ENCODE measurements at places on chromosomes 3 and 15.

DNA sequence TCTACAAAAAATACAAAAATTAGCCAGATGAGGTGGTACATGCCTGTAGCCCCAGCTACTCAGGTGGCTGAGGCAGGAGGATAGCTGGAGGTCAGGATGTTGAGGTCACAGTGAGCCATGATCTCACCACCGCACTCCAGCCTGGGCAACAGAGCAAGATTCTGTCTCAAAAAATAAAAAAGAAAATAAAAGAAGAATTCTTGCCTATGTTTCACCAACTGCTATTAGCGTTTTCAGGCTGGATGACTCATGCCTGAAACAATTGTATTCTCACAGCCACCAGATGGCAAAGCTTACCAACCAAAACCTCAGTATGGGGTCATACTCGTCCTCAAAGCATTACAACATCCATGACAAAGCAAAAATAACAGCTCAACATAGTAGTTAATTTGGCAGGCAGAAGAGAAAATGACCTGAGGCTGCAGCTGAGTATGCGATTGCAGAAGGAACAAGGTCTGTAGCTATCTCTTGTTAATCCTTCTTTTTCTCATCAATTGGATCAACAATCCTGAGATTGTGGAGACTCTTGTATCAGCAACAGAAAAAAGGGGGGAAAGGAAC, 52.2 kb downstream of the TP53BP1 start:
- peak; percentile 35 for DNase-seq

- DNase-seq, result no peak
These were observed 28.6 kb downstream of the SLC27A2 start for GRCh38 chr15:50210462-50211157.

DNA sequence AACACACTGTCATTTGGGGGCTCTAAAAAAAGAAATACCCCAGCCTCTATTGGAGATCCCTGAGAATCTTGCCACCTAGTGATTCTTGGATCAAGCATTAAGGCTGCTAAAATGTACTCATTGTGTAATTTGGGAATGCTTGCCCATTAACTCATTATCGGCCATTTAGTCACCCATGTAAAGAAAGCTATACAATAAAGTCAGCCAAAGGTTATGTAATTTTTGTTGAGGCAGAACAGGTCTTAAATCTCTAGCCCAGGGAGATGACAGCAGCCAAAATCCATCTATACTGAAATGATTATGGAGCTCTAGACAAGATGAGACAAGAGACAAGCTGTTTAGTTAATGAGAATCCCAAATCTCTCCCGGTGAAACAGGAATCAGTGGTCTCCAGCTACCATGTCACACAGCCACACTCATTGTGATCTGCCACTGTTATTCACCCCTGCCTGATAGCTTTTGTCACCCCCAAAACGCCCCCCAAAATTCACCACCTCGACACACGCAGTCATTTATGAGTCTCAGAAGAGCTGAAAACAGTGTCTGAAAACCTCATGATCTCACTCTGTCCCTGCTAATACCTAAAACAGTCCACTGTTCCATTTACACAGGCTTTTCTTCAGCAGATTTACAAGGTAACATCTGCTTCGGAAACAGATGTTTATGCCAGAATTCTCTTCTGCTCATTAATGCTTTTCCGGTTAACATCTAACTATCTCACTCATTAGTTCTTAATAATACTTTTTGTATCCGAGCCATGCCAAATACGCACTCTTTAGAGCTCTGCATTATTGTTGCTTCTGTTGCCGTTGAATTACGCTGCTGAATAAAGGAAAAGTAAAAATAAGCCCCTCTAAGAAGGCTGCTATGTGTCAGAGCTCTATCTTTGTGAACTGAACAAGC, 138.5 kb downstream of the RORA start:
- no peak for DNase-seq

- no peak for DNase-seq
These were observed 10.7 kb downstream of the SCG5 start for GRCh38 chr15:32652178-32652577.

- DNase-seq, result peak; percentile 57
These were observed 31.8 kb downstream of the MYO5A start for GRCh38 chr15:52496776-52497470.

- DNase-seq, result no peak
These were observed 262.1 kb downstream of the IL20RB start for GRCh38 chr3:137219801-137220445.

- DNase-seq, result no peak
These were observed 107.4 kb downstream of the PLCL2 start for GRCh38 chr3:16992198-16992597.
